Aorta (tissue), 5 donors: ENCODE measurements at places on chromosomes 6 and 20. TPM values are rescaled to one million over a fixed set of nuclear protein-coding genes. Genes with fewer than 3 reads are reported as not detected.

GRCh38 chr6:24122139-24122538, 3.9 kb upstream of the NRSN1 start:
- no peak for DNase-seq

- DNase-seq: no peak
Observed at GRCh38 chr20:5980720-5981538, 30.5 kb downstream of the MCM8 start.

Gene SH3BGRL2
- total RNA-seq: 23.7 TPM

- DNase-seq: no peak
Observed at GRCh38 chr20:48846516-48847492, 19.0 kb upstream of the PREX1 start.

DNA sequence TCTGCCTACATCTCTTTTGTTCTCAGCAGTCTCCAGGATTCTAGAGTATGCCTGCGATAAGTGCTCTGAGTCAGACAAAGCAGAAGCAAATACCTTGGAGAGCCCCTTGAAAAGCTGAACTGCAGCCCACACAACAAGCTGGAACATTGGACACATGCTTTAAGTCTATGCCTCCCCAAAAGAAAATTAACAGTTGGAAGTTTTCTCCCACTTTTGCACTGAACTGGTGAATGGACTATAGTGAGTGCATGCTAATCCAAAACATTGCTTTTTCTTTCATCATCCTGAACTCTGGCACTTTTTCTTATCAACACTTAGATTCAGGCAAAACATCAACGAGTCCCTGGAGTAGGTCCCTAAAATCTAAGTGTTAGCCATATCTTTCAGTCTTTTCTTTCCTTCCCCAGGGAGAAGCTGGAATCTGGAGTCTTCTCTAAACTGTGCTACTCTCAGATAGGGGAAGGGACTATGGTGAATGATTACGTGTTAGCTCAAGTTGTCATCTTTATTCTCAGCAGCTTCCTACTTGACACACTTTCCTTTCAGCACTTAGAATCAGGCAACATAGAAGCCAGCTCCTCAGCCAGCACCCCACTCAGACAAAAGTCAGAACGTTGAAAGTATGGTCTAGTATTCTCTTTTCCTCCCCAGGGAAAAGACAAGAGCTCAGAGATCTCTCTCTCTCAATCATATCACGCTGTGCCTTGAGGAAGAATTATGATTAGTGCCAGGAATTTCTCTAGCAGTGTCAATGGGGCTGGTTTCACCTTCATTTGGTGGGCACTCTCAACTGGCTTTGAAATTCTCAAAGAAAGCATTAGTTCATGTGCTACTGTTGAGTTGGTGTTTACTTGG, 811.0 kb upstream of the GJE1 start:
- DNase-seq: no peak

DNA sequence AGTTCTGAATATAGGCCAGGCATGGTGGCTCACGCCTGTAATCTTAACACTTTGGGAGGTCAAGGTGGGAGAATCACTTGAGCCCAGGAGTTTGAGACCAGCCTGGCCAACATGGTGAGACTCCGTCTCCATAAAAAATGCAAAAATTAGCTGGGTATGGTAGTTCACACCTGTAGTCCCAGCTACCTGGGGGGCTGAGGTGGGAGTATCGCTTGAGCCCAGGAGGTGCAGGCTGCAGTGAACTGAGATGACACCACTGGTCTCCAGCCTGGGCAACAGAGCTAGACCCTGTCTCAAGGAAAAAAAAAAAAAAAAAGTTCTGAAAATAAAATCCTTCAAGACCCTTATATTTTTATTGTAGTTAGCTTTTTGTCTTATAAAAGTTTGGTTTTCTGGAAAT, 11.7 kb upstream of the WTAP start:
- DNase-seq: no peak

DNA sequence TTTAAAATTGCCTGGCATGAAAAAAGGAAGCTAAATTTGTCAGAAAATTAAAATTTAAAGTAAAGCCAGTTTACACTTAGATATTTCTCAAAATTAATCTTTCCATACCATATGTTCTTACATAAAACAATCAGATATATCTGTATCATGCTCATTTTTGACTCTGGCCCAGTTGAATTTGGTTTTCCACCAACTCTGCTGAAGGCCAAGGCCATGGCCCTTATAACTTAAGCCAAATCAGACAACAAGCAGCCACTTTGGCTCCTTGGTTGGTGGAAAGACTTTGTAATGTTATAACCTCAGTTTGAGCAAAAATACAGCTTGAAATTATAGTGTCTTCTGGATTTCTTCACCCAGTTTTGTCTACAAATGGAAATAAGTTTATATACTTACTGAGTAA, 97.3 kb downstream of the CENPW start:
- DNase-seq: no peak

DNA sequence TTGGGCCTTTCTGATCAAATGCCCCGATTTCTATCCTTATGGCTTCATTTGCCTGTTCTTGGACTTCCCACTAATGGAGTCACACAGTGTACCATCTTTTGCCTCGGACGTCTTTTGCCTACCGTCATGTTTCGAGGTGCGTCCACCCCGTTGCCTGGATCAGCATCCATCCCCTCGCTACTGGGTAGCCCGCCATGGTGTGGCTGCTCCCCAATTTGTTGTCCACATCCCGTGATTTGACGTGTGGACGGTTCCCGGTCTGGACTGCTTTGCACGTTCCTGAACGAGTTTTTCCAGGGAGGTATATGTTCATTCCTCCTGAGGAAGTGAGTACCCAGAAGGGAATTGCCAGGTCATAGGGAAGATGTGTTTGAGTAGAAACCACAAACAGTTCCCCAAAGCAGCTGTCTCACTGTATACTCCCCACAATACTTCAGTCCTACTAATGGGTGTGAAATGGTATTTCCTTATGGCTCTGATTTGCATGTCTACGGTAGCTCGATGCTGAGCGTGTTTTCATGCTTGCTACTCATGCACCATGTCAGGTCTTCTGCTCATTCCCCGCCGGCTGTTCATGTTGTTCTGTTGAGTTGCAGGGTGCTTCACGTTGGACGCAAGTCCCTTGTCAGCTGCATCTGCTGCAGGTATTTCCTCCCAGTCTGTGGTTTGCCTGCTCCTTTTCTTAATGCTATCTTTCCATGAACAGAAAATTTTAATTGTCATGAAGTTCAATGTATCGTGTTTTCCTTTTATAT, 86.8 kb upstream of the AFDN start:
- no peak for DNase-seq

GRCh38 chr6:19705606-19706005, 131.6 kb upstream of the ID4 start:
- DNase-seq: no peak

- no peak for DNase-seq
Observed at GRCh38 chr6:112307707-112308106, 39.4 kb upstream of the RFPL4B start.
